Effector CD8-positive, alpha-beta T cell (primary cell): ENCODE measurements at places on chromosomes 16 and 17.

DNA sequence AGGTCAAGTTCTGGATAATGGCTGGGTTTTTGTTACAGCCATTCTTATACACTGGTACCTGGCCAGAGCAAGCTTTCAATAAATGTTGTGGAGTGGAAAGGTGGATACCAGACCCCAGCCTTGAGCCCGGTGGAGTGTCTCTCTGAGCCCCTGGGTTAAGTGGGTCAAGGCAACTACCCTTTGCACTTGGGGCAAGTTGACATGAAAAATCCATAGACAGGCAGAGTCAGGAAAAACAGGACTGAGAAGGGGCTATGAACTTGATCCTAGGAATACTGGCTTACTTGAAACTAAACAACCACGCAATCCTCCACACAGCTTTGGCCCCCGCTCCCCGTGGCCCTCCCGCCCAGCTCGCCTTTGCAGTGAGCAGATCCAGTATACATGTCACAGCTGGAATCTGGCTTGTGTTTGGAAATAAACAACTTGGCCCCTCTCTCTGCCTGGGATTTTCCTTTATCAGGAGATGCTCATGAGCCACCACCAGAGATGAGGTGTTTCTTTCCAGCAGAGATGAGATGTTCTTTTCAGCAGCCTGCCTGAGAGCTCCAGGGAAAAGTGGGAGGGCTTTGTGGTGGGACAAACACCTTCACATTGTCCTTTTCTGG lies 65.9 kb downstream of the KSR1 start:
- no peak for DNase-seq

- DNase-seq = no peak
Measured at GRCh38 chr17:55162556-55162946, 102.2 kb upstream of the HLF start.

- no peak for DNase-seq
Measured at GRCh38 chr17:45018848-45019711, 32.4 kb downstream of the DCAKD start.

DNA sequence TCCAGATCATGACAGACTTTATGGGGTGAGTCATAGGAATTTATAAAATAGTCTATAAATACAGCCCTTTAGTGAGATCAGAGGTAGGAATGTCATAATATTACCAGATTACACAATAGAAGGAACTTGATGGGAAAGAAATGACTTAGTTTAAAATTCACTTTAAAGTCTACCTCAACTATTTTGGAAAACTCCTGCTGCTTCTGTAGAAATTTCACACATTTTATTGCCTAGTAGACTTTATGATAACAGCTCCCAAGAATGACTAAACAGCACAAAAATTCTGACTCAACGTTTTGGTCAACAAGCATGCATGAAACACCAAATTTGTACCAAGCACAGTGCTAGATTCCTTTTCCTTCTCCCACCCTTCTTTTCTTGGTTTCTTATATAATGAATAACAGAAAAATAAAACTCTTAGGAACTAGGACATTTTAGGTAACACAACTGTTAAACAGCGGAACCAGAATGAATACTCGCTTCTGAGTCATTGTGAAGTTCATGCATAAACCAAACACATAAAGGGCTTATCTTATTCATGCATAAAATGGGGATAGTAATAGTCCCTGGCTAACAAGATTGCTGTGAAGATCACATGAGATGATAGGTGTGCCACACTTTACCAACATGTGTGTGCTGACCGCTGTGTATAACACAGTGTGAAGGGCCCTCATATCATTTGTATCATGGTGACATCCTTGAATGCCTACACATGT lies 243.9 kb downstream of the CDH8 start:
- no peak for DNase-seq

DNA sequence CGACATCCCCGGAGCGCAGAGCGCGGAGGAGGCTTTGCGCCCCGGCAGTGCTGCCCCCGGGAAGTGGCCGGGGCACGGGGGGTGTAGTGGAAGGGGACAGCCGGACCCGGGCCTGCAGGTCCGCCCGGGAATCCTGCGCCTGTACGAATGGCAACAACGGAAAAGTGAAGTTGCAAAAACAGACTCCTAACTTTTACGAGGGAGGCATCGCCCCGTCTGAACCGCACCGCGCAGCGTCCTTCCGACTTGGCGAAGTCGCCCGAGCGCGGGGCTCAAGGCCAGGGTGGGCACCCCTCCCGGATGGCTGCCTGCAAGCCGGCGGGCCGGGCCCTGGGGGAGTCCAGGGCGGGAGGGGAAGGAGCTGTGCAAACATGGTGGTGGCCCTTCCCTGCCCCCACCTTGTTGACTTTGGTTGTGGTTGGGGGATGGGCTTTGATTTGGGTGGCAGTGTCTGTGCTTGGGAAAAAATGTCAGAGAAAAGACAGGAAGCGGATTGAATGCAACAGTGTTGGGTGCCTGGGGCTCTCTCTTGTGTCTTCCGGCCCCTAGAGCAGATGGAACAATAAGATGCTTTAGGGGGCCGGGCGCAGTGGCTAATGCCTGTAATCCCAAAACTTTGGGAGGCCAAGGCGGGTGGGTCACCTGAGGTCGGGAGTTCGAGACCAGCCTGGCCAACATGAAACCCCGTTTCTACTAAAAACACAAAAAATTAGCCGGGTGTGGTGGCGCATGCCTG lies 675 bp downstream of the RNF213 start:
- DNase-seq = peak; percentile 47

DNA sequence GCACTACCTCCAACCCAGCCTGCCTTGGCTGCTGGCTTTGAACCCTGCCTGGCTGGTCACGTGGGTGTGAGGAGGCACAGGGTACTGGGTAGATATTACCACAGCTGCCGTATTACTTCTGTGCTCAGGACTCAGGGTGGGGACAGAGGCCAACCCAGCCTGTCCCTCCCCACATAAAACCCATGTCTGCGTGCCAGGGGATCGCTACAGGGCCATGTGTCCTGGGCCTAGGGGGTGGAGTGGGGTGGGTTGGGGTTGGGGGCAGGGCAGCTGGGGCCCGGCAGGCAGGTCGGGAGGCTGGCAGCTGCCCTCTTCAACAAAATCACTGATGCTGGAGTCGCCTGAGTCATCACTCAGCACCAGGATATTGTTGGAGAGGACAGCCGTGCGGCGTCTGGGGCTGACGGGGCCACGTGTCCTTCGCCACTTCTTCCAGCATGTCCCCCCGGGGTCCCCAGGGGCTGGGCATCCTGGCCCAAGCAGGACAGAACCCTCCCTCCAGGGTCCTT lies 39.7 kb upstream of the PVALEF start:
- no peak for DNase-seq
